ENCODE measurements at places on chromosomes 12 and 14.
A peak's percentile ranks its signal among the peaks of the same experiment; 100 is the strongest.

DNA sequence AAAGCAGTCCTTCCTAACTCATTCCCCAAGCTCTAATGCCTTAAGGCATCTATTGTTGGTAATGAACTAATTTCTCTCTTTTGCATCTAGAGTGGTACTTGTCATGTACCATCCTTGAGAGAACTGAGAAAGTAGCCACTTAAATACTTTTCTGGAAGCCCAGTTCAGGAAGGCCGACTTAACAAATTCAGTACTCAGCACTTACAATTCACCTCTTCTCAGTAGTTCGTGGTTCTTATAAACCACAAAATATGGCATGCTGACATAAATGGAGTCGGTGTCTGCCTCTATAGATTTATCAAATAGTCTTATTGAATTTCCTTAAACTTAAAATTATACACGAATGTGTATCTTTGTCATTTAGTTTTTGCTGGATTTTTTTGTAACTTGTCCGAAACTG is 9.4 kb upstream of the COCH start:
- no peak for DNase-seq
- H3K4me3 ChIP-seq = no peak overlapping the region
- H3K36me3 ChIP-seq = no peaks in the 10 kb centered on the region
- peaks cover 5% of the 10 kb centered on the region for H3K27me3 ChIP-seq

GRCh38 chr14:65877624-65878023 is 465.1 kb downstream of the FUT8 start:
- H3K27ac ChIP-seq = no peak overlapping the region
- no peaks in the 10 kb centered on the region for H3K27me3 ChIP-seq
- no peaks in the 10 kb centered on the region for H3K36me3 ChIP-seq
- no peak for DNase-seq
- no peaks in the 10 kb centered on the region for H3K4me1 ChIP-seq

- peaks cover 9% of the 10 kb centered on the region for H3K36me3 ChIP-seq
- H3K4me1 ChIP-seq = peaks cover 3% of the 10 kb centered on the region
- no peaks in the 10 kb centered on the region for H3K27me3 ChIP-seq
- no peak overlapping the region for H3K4me3 ChIP-seq
- no peak for DNase-seq
Measured at GRCh38 chr12:29167988-29168387, 18.9 kb downstream of the FAR2 start.

GRCh38 chr12:49293056-49293956 is 1.6 kb upstream of the PRPH start:
- peaks cover 60% of the 10 kb centered on the region for H3K27me3 ChIP-seq
- DNase-seq = no peak
- no peak overlapping the region for H3K4me3 ChIP-seq
- H3K27ac ChIP-seq = no peak overlapping the region

GRCh38 chr12:116153113-116153512 is 124.4 kb downstream of the MED13L start:
- H3K27ac ChIP-seq = peak overlapping the region; percentile 74
- no peak overlapping the region for H3K4me3 ChIP-seq
- no peaks in the 10 kb centered on the region for H3K27me3 ChIP-seq
- H3K36me3 ChIP-seq = no peaks in the 10 kb centered on the region

- peaks cover 12% of the 10 kb centered on the region for H3K4me1 ChIP-seq
- H3K36me3 ChIP-seq = peaks cover 3% of the 10 kb centered on the region
- no peak overlapping the region for H3K4me3 ChIP-seq
- no peak for DNase-seq
Measured at GRCh38 chr12:63862187-63862968, 17.9 kb downstream of the SRGAP1 start.

DNA sequence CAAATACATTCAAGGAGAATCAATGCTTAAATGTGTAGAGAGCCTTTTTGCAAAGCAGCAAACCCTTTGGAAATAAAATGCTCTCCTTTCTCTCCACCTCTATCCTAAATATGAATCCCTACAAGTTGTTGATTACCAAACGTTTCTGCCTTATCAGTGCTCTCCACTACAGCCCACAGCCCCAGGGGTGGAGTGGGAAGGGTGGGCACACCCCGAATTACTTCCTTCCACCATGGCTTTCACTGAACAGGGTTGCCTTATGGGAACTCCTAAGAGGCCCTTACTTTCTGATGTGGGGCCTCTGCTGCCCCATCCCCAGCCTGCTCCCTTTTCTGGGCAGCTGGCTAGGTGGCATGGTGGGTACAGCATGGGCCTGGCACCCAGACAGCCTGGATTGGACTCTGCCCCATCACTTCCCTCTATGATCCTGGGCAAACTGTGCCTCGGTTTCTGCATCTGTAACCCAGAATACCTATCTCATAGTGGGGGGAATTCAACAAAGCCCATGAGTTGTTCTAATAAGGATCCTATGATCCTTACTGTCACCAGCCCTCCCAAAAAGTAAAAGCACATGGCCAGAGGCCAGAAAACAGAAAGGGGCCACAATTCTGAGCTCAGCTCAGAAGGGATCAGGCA is 16.1 kb downstream of the AK7 start:
- no peaks in the 10 kb centered on the region for H3K4me1 ChIP-seq
- no peak overlapping the region for H3K4me3 ChIP-seq
- DNase-seq = no peak

DNA sequence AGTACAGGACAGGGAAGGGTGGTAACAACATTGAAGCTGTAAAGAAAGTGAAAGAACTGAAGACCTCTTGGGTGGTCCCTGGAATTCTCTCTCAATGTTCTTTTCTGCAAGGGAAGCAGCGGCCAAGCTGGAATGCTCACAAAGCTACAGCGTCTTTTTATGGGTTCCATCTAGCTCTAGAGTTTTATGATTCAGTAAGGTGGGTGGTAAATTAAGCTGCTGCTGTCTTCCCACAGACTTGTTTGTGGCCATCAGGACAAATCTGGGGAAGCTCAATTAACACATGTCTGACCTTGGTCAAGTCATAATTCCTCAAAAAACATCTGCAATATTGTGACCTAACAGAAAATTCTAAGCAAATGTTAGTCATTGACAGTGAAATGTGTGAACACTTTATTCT is 139.1 kb downstream of the MED13L start:
- H3K36me3 ChIP-seq = no peaks in the 10 kb centered on the region
- peak; percentile 83 for DNase-seq
- no peaks in the 10 kb centered on the region for H3K27me3 ChIP-seq

GRCh38 chr12:53586745-53587144 is 39.4 kb downstream of the ATF7 start:
- H3K36me3 ChIP-seq = peaks cover 9% of the 10 kb centered on the region
- H3K4me1 ChIP-seq = no peaks in the 10 kb centered on the region
- no peak for DNase-seq
- H3K27me3 ChIP-seq = no peaks in the 10 kb centered on the region
- H3K27ac ChIP-seq = no peak overlapping the region

- no peak for DNase-seq
- peaks cover 2% of the 10 kb centered on the region for H3K36me3 ChIP-seq
- H3K27me3 ChIP-seq = no peaks in the 10 kb centered on the region
- H3K27ac ChIP-seq = no peak overlapping the region
- peaks cover 14% of the 10 kb centered on the region for H3K4me1 ChIP-seq
- peak overlapping the region; percentile 45 for H3K4me3 ChIP-seq
Measured at GRCh38 chr14:93975791-93976476, 436 bp downstream of the ASB2 start.

DNA sequence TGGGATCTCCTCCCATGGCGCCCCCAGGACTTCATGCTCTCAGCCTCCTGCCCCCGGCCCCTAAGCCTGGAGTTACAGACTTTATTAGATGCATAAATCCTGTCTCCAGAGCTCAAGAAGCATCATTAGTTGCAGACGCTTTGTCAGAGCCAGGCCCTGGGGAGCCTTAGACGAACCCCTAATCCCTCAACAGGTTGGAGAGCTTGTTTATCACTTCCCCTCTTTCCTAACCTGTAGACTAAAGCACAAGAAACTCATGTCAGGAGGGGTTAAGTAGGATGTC is 260 bp upstream of the NPFF start:
- peaks cover 9% of the 10 kb centered on the region for H3K4me1 ChIP-seq
- H3K4me3 ChIP-seq = no peak overlapping the region
- H3K27me3 ChIP-seq = no peaks in the 10 kb centered on the region
- no peak for DNase-seq

DNA sequence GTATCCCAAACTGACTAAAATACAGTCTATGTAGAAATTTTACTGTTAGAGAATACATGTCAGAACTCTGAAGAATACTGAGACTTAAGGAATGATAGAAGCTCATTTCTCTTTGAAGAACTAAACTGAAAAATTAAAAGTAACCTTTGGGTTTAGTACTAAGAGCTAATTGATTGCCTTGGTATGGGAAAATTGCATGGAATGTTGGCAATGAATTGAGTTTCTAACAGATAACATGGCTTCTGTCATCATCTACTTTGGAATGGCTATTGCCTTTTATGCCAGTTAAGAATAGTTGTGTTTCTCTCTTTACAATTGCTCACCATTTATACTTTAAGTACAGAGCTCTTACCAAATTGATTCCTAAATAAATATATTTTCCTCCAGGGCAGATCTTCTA is 308.8 kb upstream of the SYT1 start:
- H3K27ac ChIP-seq = no peak overlapping the region
- H3K4me3 ChIP-seq = no peak overlapping the region
- H3K36me3 ChIP-seq = no peaks in the 10 kb centered on the region
- H3K4me1 ChIP-seq = no peaks in the 10 kb centered on the region

GRCh38 chr12:121989276-121990113 is 32.2 kb upstream of the BCL7A start:
- H3K4me3 ChIP-seq = no peak overlapping the region
- peaks cover 2% of the 10 kb centered on the region for H3K36me3 ChIP-seq
- no peaks in the 10 kb centered on the region for H3K27me3 ChIP-seq
- no peak overlapping the region for H3K27ac ChIP-seq
- H3K4me1 ChIP-seq = peaks cover 6% of the 10 kb centered on the region

DNA sequence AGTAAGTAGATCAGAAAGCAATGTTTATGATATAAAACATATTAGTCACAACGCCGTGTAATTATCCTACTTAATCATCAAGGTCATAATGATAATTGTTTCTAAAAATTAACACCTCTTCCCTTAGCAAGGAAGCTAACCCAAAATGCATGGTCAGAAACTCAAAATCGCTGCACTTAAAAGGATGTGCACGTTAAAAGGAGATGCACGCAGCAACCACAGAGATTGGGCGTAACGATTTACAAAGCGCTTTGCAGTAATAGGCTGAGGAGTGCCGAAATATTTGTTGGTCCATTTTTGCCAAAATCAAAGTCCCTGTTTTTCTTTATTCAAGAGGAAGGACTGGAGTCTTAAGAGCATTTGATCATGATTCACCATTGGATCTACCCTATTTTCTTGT is 1077.2 kb downstream of the VRK1 start:
- no peak overlapping the region for H3K4me3 ChIP-seq
- H3K27ac ChIP-seq = no peak overlapping the region

GRCh38 chr12:6612247-6612646 is 5.1 kb upstream of the CHD4 start:
- peaks cover 21% of the 10 kb centered on the region for H3K4me1 ChIP-seq
- no peaks in the 10 kb centered on the region for H3K36me3 ChIP-seq
- no peak for DNase-seq
- H3K27me3 ChIP-seq = no peaks in the 10 kb centered on the region

DNA sequence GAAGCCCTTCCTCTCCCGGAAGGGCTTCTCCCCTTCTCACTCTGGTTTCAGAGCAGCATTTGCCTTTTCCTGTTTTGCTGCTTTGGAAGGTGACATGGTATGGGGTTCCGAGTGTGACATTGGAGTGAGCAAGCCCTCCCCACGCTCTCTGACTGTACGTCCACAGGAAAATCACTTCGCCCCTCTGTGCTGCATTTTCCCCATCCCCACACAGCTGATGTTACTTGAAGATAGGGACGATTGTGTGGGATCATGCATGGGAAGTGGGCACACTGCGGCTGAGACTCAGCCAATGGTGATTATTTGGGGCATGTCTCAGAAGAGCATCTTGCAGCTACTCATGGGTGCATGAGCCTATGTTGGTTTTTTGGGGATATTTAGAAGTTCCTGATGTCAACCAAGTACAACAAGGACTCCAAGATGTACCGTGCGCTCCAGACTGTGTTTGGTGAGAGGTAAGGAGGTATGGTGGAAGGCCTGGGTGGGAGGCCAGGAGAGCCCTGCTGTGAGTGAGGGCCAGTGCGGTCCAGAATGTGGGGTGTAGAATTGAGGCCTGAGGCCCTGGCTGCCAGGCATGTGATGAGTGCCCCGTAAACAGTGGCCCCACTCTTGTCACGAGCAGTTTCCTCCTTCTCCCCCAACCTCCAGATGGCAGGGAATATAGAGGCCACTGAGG is 15.1 kb downstream of the CYP46A1 start:
- H3K27ac ChIP-seq = no peak overlapping the region
- H3K36me3 ChIP-seq = no peaks in the 10 kb centered on the region
- DNase-seq = no peak
- H3K4me3 ChIP-seq = no peak overlapping the region
- no peaks in the 10 kb centered on the region for H3K4me1 ChIP-seq

DNA sequence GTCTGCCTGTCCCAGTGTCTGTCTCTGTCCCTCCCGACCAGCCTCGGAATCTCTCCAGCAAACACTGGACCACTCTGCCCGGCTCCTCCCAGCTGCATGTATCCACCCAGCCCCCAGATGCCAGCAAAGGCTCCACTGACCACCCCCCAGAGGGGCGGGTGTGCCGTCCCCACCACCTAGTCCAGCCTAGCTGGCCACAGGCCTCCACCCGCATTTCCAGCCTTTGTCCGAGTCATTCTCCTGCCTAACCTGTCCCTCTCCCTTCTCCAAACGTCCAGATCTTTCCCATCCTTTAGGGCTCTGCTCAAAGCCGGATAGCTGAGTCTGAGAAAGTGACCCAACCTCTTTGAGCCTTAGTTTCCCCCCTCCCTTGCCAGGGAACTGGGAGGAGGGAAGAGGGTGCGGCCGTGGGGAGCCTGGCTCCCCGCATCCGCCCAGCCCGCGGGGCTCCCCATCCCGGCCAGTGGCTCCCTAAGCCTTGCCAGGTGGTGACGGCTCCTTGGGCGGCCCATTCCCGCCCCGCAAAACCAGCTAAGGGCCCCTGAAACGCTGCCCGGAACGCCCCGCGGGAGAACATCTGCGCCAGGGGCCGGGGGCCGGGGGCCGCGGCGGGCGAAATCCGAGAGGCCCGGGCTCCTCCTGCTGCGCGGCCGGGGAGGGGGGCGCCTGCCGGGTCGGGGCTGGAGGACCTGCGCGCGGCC is 34.6 kb upstream of the ANKRD9 start:
- peaks cover 21% of the 10 kb centered on the region for H3K4me1 ChIP-seq

- no peak overlapping the region for H3K27ac ChIP-seq
- H3K4me1 ChIP-seq = peaks cover 45% of the 10 kb centered on the region
- H3K27me3 ChIP-seq = peaks cover 89% of the 10 kb centered on the region
Measured at GRCh38 chr12:106583242-106584103, 669 bp downstream of the RFX4 start.

GRCh38 chr14:103542605-103543088 is 13.7 kb downstream of the TRMT61A start:
- no peak for DNase-seq
- H3K4me3 ChIP-seq = peak overlapping the region; percentile 51
- H3K27ac ChIP-seq = no peak overlapping the region
- H3K4me1 ChIP-seq = peaks cover 56% of the 10 kb centered on the region

DNA sequence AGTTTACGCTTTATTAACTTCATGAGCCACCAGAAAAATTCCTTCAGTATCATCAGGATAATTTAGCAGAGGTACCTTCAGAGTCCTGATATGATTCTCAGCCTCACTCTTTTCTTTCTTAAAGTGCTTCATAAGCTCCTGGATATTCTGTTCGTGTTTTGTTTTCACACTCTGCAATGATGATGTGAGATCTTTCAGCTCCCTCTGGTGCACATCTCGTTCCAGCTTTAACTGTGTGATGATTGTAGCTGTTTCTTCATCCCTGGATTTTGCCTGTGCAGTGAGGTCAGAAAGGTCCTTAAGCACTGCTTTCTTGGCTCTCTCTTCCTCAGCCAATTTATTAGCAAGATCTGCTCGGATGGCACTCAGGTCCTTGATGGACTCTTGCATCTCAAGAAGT is 156.7 kb downstream of the CEP128 start:
- no peak overlapping the region for H3K4me3 ChIP-seq
- H3K36me3 ChIP-seq = no peaks in the 10 kb centered on the region
- no peaks in the 10 kb centered on the region for H3K4me1 ChIP-seq
- no peak overlapping the region for H3K27ac ChIP-seq
- peak; percentile 22 for DNase-seq

Measured in mesenchymal stem cell (in vitro differentiated cells and primary cell).